ENCODE measurements at places on chromosomes 2 and 18.

GRCh38 chr2:120369250-120369649, 23.3 kb downstream of the INHBB start:
- DNase-seq = no peak

- no peak for DNase-seq
These were observed 54.2 kb upstream of the PAX3 start for GRCh38 chr2:222352981-222353380.

GRCh38 chr2:172415865-172416183, 11.6 kb upstream of the ITGA6 start:
- no peak for DNase-seq

GRCh38 chr2:239648607-239649006, 247.8 kb upstream of the HDAC4 start:
- no peak for DNase-seq

DNA sequence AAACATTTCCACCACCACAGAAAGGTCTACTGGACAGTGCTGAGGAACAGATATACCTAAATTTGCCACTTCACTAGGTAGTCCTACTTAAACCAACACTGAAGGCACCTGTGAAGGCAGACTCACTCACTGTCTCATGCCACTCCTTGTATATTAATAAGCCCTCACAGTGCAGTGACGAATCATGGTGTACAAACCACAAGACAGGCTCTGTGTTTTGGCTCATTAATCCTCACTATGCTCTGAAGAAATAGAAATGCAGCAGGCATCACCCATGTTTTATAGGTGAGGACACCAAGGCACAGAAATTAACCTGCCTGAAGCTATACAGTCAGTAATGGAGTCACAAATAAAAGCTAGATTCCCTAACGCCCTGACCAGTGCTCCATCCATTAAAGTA, 44.3 kb downstream of the BARD1 start:
- DNase-seq = no peak

DNA sequence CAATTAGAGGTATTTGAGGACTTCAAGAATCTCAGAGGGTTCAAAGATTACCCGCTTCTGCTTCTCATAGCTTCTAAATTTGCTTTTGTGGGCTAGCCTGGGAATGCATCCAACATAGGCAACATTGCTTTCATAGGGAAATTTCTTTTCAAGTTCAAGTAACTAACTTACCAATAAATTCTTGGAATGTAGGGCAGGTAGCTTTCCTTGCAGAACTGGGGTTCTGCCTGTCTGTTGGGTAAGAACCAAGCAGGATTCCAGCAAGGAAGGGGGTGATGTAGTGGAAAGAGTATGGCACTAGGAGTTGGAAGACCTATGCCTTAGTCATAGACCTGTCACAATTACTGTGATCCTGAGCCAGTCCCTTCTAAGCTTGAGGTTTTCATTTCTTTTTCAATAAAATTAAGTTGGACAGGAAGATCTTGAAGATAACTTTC, 164.1 kb downstream of the FHOD3 start:
- no peak for DNase-seq

DNA sequence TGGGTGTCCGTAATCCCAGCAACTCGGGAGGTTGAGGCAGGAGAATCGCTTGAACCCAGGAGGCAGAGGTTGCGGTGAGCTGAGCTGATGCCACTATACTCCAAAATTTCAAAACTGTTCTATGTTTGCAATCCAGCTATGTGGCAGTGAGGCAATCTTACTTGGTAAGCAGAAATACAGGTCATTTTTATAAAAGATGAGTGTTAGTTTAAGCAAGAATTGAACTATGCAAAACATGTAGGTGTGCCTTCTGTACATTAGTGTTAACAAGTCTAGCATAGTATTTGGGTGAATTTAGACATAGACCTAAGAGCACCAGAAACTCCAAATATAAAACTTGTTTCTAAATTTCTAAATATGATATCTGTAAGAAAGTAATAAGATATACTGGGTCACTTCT, 7.2 kb downstream of the DSC1 start:
- DNase-seq = no peak

DNA sequence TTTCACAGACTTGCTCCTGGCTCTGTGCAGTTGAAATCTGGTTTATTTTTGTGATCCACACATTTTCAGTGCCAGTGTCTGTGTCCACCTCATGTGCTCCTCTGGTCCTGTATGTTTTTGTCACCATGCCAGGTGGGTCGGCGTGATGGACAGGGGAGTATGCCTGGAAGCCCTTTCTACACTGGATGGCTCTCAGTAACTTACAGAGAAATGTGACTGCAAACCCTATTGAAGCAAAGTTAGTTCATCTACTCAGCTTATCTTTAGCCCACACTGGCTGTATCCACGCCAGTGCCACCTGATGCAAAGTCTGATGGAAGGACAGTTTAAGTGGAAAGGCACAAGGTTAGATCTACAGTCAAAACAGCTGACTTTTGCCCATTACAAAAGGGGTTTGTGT, 4.3 kb downstream of the IMPA2 start:
- no peak for DNase-seq

DNA sequence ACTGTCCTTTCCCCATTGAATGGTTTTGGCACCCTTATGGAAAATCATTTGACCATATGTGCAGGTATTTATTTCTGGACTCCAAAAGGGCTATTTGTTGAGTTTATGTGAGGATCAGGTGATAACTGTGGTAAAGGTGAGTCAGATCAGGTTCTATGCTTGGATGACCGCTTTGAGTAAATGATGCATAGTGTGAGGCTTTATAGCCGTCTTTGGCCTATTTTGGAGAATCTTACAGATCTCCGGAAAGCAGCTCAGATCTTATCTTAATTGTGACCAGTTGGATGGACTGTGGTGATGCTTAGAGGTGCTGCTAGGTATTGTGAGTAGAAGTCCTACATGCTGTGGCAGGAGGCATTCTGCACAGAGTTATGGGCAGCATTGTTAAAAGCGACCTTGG, 126.2 kb downstream of the METTL8 start:
- no peak for DNase-seq

DNA sequence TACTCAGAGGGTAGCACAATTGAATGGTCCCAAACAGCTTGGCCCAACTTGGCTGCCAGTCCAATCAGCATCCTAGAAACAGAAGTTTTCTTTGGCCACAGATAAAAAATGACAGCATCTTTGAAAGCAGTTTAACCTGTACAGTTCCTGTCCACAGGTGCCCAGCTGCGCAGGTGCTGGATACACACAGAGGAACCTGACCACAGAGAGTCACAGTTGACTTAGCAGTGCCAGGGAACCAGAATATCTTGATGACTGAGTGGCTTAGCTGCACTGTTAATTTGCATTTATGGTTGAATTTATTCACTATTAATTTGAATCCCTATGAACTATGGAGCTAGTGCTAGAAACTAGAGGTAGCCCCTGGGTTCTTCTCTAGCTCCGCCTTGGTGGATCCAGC, 93.7 kb downstream of the TPGS2 start:
- no peak for DNase-seq

- no peak for DNase-seq
These were observed 191.0 kb downstream of the NEDD4L start for GRCh38 chr18:58235001-58235436.

- no peak for DNase-seq
These were observed 30.6 kb downstream of the ITGB6 start for GRCh38 chr2:160169471-160169870.

- DNase-seq = no peak
These were observed 129.6 kb upstream of the COPS8 start for GRCh38 chr2:236956031-236956618.

DNA sequence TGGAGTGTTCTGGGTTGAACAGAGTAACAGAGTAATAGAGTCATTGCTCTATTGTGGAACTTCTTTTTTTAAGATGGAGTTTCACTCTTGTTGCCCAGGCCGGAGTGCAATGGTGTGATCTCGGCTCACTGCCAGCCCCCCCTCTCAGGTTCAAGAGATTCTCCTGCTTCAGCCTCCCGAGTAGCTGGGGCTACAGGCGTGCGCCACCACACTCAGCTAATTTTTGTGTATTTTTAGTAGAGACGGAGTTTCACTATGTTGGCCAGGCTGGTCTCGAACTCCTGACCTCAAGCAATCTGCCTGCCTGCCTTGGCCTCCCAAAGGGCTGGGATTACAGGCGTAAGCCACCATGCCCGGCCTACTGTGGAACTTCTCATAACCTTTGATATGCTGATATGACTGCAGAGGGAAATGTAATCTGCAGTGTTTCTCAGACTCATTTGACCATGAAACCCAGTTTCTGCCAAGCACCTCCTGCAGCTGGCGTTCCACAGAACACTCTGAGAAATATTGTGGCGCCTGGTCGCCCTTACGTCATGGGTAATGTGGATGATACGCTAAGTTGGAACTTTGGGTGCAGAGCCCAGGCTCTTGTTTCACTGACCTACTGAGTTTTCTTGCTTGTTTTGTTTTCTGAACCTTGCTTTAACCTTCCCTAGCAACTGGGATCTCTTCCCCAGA, 213.8 kb downstream of the BCL2 start:
- DNase-seq = no peak

- no peak for DNase-seq
These were observed 40.5 kb downstream of the MYO7B start for GRCh38 chr2:127575941-127576432.

GRCh38 chr2:32652555-32653209, 24.8 kb downstream of the TTC27 start:
- no peak for DNase-seq

DNA sequence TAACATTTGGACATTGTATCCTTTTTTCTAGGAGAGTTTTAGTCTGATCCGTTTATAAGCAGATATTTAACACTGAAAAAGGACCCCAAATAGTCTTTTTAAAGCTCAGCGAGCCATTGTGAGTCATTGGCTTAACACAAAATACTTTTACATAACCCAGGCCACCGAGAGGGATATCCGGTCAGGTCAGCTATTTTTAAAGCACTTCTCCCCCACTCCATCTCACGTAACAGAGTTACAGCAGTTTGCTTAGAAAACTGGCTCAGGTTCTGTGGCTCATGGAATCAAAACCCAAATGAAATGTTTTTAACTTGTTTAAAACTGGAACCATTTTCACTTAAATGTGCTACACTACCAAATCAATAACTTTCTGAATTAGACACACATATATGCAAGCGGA, 23.9 kb downstream of the COL4A3 start:
- DNase-seq = no peak

DNA sequence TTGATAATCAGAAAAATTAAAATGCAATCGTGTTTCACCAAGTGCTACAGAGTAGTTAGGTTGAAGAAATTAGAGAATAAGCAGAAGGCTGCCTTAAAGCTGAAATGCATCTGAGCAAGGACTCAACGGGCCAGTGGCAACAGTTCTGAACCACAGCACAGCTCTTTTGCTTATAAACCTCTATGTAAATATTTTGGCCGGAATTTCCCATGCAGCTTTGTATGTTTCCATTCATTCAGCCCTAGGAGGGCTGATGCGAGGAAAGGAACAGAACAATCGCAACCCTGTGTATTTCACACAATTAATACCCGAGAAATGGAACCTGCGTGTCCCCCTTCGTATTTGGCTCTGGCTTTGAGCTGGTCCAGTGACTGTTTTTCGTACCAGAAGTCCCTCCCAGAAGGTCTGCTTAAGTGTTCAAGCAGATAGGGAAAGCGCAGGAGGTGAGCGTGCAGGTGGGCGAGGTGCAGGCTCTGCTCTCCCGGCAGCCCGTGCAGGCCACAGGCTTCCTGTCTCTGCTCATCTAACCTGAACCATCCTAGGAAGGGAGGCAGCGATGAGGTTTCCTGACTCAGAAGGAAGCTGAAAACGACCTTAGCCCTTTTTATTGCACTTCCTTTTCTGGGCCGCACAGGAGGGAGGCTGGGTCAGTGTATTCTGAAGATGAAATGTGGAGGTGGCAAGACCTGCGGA, 67.3 kb downstream of the ASB1 start:
- DNase-seq = peak; percentile 5

GRCh38 chr2:127201452-127201851, 18.6 kb downstream of the CYP27C1 start:
- DNase-seq = no peak

DNA sequence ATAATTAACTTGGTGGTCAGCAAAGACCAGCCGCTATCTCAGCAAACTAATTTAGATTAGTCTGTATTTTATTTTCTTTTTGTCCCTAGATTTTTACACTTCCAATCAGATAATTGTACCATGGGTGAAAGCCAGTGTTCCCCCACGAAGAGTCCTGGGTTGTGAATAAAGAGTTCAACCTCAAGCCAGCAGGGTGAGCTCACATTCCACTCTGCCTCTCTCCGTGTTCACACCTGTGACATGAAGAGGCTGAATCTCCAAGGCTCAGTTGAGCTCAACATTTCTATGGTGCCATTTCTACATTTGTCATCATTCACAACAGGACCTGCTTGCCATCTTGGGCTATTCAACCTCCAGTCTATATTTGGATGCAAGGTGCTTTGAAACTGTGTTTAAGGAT, 771.5 kb downstream of the GALR1 start:
- DNase-seq = no peak

DNA sequence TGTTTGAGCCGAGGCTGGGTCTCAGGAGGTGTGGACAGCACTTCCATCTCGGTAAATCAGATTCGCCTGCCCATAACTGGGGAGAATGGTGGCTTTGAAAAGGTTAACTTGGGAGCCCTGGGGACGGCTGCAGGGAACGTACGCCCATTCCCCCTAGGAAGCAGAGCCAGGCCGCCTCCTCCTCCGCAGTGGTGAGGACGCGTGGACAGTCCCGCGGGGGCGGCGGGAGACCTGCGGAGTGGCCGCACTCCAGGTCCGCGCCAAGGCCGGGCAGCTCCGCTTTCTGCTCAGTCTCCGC, 845 bp upstream of the MYCN start:
- no peak for DNase-seq

DNA sequence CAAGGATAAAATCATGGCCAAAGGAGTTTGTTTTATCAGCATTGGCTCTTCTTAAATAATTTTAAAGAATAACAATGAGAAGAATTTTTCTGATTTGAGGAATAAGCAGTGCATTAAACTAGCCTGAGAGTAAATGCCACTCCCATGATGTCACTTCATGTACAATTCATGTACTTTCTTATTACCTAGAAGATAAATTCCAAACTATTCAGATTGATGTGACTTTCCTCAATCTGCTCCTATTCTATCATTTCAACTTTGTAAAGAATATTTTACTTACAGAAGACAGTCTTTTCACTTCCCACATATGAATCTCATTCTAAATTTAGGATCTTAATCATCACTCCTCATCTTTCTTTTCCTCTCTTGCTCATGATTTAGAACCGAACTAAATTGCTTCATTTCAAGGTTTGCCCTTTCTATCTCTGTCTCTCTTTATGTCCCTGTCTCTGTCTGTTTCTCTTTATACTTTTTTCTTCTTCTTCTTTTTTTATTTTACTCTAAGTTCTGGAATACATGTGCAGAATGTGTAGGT, 1142.0 kb upstream of the PIK3C3 start:
- no peak for DNase-seq

DNA sequence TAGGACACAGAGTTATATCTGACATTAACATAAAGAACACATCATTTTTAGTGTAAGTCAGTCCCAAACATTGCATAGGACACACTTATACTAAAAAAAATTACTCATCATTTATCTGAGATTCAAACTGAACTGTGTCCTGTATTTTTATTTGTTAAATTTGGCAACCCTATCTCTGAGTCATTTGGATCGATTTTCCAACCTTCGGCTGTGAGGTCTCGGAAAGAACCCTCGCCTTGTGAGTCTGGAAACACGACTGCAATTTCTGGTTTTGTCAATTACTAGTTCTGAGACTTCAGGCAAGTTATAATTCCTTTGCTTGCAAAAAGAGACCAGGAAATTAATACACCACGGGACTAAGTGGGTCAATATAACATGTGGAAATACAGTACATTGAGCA, 14.0 kb downstream of the ATP8B1 start:
- DNase-seq = no peak
